Stimulated activated CD4-positive, alpha-beta T cell treated with anti-CD3 and anti-CD28 coated beads, Interleukin-2, amount 100 ng/mL, for 48 hours (primary cell): ENCODE measurements at places on chromosomes 16 and 17.

DNA sequence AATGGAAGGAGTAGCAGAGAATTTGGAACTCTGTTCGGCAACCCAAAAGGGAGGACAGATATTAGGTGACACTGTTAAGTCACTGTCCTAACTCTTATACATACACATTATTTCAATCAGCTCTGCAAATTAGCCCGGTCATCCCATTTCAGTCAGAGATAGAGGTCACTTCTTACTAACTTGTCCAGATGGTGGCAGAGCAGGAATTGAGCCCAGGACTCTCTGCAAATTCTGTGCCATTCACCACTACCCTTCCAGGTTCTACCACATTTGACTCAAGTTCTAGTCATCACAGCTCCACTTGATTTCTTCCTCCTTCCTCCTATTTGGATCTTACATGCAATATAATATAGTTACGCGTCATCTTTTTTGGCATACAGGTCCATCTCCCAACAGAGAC is 35.9 kb upstream of the NUDT7 start:
- DNase-seq: no peak

DNA sequence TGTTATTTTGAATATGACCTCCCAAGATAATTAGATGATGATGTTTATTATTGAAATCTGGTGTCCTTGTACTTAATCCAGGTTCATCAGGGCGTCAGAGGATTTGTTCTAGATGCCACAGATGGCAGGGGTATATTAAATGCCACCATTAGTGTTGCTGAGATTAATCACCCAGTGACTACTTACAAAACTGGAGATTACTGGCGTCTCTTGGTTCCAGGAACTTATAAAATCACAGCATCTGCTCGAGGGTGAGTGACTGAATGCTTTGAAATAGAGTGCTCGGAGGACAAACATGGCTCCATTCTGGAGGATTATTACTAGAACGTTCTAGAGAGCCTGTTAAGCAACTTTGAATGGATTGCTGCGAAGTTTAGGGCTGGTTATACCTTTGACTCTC is 33.5 kb upstream of the GOSR1 start:
- no peak for DNase-seq

GRCh38 chr17:45729294-45729907 is 54.7 kb upstream of the CRHR1 start:
- DNase-seq: no peak

GRCh38 chr17:59331129-59331928 is at the start of gene YPEL2:
YPEL2 (plus strand) TSS chr17:59331655; CDS start chr17:59353410, 21,755 bp downstream.
- DNase-seq: peak; percentile 78
